Epithelial cell of esophagus (primary cell): ENCODE measurements at places on chromosomes 13 and 19.

GRCh38 chr13:34410678-34411077 is 531.4 kb upstream of the NBEA start:
- no peak for DNase-seq

DNA sequence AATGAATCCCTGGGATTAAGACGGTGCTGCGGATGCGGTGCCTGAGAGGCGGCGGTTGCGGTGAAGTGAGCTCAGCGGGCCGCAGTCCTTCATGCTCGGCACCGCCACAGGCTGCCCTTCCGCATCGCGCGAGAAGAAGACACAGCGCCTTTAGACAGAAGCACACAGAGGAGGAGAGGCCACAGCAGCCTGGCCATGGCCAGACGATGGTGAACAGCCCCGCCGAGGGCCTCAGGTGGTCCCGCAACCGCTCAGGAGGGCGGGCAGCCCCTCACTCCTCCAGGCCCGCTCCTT is 459.2 kb downstream of the MYO16 start:
- DNase-seq: no peak

- no peak for DNase-seq
Observed at GRCh38 chr13:75702476-75702875, 66.3 kb downstream of the LMO7 start.

- no peak for DNase-seq
Observed at GRCh38 chr13:108315273-108315672, 45.8 kb downstream of the TNFSF13B start.

GRCh38 chr13:97339988-97340749 is 93.8 kb upstream of the RAP2A start:
- DNase-seq: no peak
